ENCODE measurements at places on chromosomes 3 and 15.

- no peak for DNase-seq
Observed at GRCh38 chr3:71601811-71602210, 18.3 kb upstream of the FOXP1 start.

- no peak for DNase-seq
Observed at GRCh38 chr15:83961311-83961710, 274.3 kb upstream of the GOLGA6L4 start.

DNA sequence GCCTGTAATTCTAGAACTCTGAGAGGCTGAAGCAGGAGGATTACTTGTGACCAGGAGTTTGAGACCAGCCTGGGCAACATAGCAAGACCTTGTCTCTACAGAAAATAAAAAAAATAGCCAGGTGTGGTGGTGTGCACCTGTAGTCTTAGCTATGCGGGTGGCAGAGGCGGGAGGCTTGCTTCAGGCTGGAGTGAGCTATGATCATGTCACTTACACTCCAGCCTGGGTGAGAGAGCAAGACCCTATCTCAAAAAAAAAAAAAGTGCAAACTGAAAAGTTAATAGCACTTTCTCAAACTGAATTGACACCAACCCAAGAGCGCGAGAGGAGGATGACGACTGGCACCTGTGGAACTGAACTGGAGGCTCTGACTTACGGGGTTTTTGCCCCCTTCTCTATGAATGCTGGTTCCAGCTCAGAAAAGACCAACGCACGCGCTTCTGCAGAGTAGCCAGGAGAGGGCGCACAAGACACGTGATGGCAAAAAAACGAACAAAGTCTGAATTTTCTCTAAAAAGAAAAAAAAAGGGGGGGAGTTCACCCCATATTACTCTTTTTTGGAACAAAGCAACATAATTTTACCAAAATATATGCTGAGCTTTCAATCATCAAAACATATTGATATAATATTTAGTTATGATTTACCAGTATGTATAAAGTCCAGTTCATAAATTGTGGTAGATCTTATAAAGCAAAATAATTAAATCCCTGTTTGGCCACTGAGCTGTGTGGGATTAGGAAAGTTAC, 23.7 kb downstream of the CFAP92 start:
- DNase-seq: peak; percentile 59

DNA sequence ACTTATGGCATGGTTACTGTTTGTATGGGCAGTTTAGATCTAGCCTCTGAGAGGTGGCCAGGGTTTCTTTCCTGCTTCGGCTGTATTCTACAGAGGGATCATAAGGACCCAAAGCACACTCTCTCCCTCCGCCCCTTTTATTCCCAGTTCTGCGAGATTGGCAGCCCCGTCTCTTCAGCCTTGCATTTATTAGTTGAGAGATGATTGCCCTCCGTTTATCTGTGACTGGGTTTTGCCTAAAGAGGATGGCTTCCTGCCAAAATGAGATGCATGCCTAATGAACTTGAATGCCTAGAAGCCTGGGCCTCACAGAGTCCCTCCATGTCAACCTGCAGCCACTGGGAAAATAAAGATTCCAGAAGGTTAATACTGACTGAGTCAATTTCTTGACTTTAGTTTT, 97.1 kb upstream of the CHL1 start:
- DNase-seq: no peak

DNA sequence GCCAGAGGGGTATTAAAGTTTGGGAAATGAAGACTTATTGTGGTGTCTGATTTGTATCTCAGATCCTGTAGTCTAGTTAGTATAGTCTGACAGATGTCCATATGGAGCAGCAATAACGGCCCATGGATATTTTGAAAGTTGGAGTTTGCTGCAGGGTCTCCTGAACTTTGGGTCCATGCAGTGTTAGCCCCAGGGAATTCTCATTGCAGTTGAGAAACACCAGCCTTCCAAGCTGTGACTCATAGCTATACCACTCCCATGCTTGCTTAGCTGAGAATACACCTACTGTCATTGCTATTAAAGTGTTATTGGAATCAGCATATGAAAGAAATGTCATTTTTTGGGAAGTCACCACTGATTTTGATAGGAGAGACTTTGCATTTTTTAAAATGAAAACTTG, 29.2 kb downstream of the TMOD2 start:
- DNase-seq: no peak

DNA sequence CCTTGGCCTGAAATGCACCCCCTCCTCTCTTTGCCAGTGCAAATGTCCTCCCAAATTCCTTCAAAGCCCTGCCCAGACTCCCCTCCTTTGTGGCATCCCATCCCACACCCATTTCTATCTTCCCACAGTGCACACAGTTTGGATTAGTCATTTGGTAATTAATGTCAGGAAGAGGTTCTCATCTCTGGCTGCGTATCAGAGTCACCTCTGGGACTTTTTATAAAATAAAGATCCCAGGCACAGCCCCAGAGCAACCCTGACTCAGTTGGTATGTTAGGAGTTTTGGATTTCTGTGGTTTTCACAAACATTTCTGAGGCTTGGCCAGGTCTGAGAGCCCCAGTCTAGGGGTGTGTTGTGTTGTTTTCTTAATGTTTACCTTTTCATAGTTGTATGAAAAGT, 41.6 kb downstream of the C3orf20 start:
- no peak for DNase-seq

- no peak for DNase-seq
Observed at GRCh38 chr3:137110392-137110996, 152.7 kb downstream of the IL20RB start.

GRCh38 chr3:16064642-16065414, 109.7 kb upstream of the GALNT15 start:
- no peak for DNase-seq

Measured in activated T-cell treated with anti-CD3 and anti-CD28 coated beads, Interleukin-2, amount 50 U/mL, for 4 hours (primary cell).